ENCODE measurements at places on chromosomes 1 and 21.

DNA sequence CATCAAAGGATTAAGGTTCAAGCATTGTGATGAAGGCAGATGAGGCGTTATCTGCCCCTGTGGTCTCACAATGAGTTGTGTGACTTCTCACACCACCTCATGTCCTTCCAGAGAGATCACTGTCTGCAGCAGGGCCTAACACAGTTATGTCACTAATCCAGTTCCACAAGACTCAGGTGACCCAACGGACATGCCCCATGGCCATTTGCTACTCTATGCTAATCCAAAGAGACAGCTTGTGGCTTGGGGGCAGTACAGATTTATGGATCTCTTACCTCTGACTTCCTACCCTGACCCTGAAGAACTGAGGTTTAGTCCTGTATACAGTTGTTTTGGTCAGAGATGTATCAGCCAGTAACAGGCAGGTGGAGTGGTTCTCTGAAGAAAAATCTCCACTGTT, 147.1 kb downstream of the GLUL start:
- no peak for DNase-seq
- no peak overlapping the region for H3K27ac ChIP-seq
- H3K27me3 ChIP-seq, result no peaks in the 10 kb centered on the region
- no peak overlapping the region for H3K4me3 ChIP-seq
- no peaks in the 10 kb centered on the region for H3K4me1 ChIP-seq

DNA sequence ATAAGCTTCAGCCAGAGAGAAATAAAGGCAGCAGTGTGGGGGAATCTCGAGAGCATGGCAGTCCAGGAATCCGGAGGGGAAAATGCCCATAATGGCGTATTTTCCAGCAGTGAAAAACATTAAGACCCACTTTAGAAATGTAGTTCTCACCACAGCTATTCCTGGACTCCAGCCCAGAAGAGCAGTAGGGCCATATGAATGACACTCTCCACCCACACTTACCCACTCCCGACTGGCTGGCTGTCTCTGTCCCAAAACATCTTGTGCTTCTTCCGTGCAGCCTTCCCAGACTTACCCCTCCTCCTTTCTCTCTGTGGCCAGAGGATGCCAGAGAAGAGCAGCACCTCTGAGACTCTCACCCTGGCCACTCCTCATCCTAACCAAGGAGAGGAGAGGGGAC, 56.4 kb downstream of the TRABD2B start:
- H3K27me3 ChIP-seq, result no peaks in the 10 kb centered on the region
- no peaks in the 10 kb centered on the region for H3K4me1 ChIP-seq
- no peaks in the 10 kb centered on the region for H3K36me3 ChIP-seq

GRCh38 chr1:106926803-106927582, 129.5 kb upstream of the PRMT6 start:
- no peak overlapping the region for H3K27ac ChIP-seq
- H3K4me3 ChIP-seq, result no peak overlapping the region
- H3K27me3 ChIP-seq, result no peaks in the 10 kb centered on the region
- no peaks in the 10 kb centered on the region for H3K36me3 ChIP-seq
- H3K4me1 ChIP-seq, result 0 out of 2 replicates have a peak, but pooled peaks cover 3% of the 10 kb centered on the region

GRCh38 chr1:31299365-31299764, 2.5 kb downstream of the ZCCHC17 start:
- H3K36me3 ChIP-seq, result peaks cover 2% of the 10 kb centered on the region
- H3K27ac ChIP-seq, result no peak overlapping the region
- DNase-seq, result no peak
- no peaks in the 10 kb centered on the region for H3K27me3 ChIP-seq

DNA sequence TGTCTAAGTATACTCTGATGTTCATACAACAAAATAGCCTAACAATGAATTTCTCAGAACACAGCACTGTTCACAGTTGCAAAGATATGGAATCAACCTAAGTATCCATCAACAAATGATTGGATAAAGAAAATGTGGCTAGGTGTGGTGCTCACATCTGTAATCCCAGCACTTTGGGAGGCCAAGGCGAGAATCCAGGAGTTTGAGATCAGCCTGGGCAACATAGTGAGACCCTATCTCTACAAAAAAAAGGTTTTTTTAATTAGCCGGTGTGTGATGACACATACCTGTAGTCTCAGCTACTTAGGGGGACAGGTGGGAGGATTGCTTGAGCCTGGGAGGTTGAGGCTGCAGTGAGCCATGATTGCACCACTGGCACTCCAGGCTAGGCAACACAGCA, 10.7 kb downstream of the IFNAR2 start:
- H3K4me1 ChIP-seq, result no peaks in the 10 kb centered on the region
- no peak for DNase-seq
- no peak overlapping the region for H3K27ac ChIP-seq
- H3K36me3 ChIP-seq, result peaks cover 3% of the 10 kb centered on the region
- H3K4me3 ChIP-seq, result no peak overlapping the region

- no peak for DNase-seq
- H3K36me3 ChIP-seq, result no peaks in the 10 kb centered on the region
- no peak overlapping the region for H3K4me3 ChIP-seq
- no peak overlapping the region for H3K27ac ChIP-seq
These were observed 4.7 kb upstream of the SYNJ1 start for GRCh38 chr21:32732544-32732943.

DNA sequence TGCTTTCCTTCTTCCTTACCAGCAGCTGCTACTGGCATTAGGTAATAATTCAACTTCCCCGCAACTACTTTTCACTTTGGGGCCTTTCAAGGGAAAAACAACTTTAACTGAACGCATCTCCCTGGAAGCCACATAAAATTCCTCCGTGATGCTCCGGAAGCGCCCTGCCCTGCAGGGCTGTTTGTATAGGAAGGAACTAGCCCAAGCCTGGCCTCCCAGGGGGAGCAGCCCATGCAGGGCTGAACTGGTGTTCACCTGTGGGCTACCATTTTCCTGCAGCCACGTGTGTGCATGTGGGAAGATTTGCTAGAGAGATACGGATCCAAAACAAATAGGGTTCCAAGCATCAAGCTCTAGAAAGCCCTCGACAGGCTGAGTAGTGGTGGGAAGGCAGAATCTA, 14.4 kb downstream of the CLDN14 start:
- no peak for DNase-seq
- H3K36me3 ChIP-seq, result no peaks in the 10 kb centered on the region
- H3K27ac ChIP-seq, result no peak overlapping the region
- no peak overlapping the region for H3K4me3 ChIP-seq

GRCh38 chr1:27605796-27606707, 2.1 kb upstream of the AHDC1 start:
- no peak overlapping the region for H3K27ac ChIP-seq
- peaks cover 20% of the 10 kb centered on the region for H3K4me1 ChIP-seq
- H3K27me3 ChIP-seq, result no peaks in the 10 kb centered on the region

DNA sequence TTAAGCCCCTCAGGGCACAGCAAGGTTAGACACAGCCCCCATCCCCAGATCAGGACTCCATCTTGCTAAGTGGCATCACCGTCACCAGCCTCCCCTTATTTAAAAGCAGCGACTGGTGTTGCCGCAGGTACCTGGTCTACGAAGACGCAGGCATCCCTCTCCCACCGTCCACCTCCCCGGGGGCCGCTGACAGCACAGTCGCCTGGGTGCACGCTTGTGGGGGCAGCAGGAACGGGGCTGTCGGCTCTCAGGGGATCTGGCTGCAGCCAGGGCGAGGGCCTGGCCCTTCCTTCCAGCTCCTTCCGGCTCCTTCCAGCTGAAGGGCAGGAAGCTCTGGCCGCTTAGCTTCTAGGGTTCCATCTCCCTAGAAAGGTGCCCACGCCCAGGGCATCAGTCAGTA, 17.6 kb upstream of the CCDC27 start:
- peaks cover 17% of the 10 kb centered on the region for H3K4me1 ChIP-seq
- DNase-seq, result no peak
- no peak overlapping the region for H3K4me3 ChIP-seq
- H3K27me3 ChIP-seq, result no peaks in the 10 kb centered on the region
- H3K27ac ChIP-seq, result no peak overlapping the region

GRCh38 chr1:110021285-110021684, 13.1 kb upstream of the STRIP1 start:
- no peak overlapping the region for H3K4me3 ChIP-seq
- no peak overlapping the region for H3K27ac ChIP-seq
- DNase-seq, result no peak
- H3K36me3 ChIP-seq, result peaks cover 29% of the 10 kb centered on the region
- no peaks in the 10 kb centered on the region for H3K4me1 ChIP-seq
- H3K27me3 ChIP-seq, result no peaks in the 10 kb centered on the region

DNA sequence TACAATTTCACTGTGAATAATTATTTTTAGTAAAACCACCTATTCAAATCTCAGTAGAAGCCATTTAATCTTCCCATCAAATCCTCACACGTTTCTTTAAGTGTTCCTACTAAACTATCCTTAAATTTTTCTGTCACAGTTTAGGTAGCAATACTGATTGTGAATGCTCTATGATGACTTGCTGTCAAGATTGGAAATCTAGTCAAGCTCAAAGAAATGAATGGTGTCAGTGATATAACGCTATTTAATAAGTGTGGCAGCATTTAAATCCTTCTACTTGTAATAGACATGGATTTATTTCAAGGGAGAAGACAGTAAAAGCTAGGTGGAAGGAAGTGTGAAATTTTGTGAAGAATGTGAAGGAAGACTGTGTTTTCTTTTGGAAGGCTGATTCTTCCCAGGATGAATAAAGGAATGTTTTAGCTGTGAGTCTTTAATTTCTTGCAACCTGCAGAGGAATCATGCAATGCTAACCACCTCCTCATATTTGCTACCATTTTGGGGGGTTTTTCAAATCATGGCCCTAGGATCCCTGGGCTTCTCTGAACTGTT, 936.7 kb upstream of the NEGR1 start:
- no peak overlapping the region for H3K4me3 ChIP-seq
- DNase-seq, result no peak
- no peaks in the 10 kb centered on the region for H3K36me3 ChIP-seq
- no peaks in the 10 kb centered on the region for H3K27me3 ChIP-seq
- no peak overlapping the region for H3K27ac ChIP-seq

GRCh38 chr1:214615109-214615508, 12.1 kb downstream of the CENPF start:
- H3K27me3 ChIP-seq, result no peaks in the 10 kb centered on the region
- no peaks in the 10 kb centered on the region for H3K4me1 ChIP-seq
- H3K27ac ChIP-seq, result no peak overlapping the region
- no peak for DNase-seq

GRCh38 chr1:11321656-11322491, 48.9 kb downstream of the UBIAD1 start:
- no peaks in the 10 kb centered on the region for H3K27me3 ChIP-seq
- no peak for DNase-seq
- H3K27ac ChIP-seq, result no peak overlapping the region
- H3K4me3 ChIP-seq, result no peak overlapping the region
- H3K36me3 ChIP-seq, result no peaks in the 10 kb centered on the region
- H3K4me1 ChIP-seq, result no peaks in the 10 kb centered on the region

GRCh38 chr21:33902349-33902748, 13.3 kb downstream of the ATP5PO start:
- no peaks in the 10 kb centered on the region for H3K27me3 ChIP-seq
- peaks cover 38% of the 10 kb centered on the region for H3K36me3 ChIP-seq
- no peak for DNase-seq
- no peaks in the 10 kb centered on the region for H3K4me1 ChIP-seq
- H3K27ac ChIP-seq, result no peak overlapping the region

- H3K27ac ChIP-seq, result no peak overlapping the region
- H3K36me3 ChIP-seq, result no peaks in the 10 kb centered on the region
- DNase-seq, result no peak
- no peaks in the 10 kb centered on the region for H3K27me3 ChIP-seq
- H3K4me1 ChIP-seq, result no peaks in the 10 kb centered on the region
- H3K4me3 ChIP-seq, result no peak overlapping the region
These were observed 1646.5 kb downstream of the MRPL39 start for GRCh38 chr21:23960769-23961168.

- H3K4me3 ChIP-seq, result no peak overlapping the region
- no peaks in the 10 kb centered on the region for H3K4me1 ChIP-seq
- no peaks in the 10 kb centered on the region for H3K36me3 ChIP-seq
- DNase-seq, result no peak
These were observed 14.1 kb downstream of the DNASE2B start for GRCh38 chr1:84412316-84412942.

DNA sequence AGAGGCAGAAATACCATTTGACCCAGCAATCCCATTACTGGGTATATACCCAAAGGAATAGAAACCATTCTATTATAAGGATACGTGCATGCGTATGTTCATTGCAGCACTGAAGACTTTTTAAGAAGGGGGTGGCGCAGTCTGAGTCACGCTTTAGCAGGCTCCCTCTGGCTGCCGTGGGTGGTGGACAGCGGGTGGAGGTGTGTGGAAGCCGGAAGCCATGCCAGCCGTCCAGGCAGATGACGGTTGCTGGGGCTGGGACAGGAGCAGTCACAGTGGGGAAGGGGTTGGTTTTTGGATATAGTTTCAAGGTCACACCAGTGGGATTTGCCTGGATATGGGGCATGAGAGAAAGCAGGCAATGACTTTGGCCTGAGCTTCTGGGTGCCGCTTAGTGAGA, 270.5 kb downstream of the GRIK3 start:
- H3K27ac ChIP-seq, result no peak overlapping the region
- no peaks in the 10 kb centered on the region for H3K27me3 ChIP-seq
- no peak overlapping the region for H3K4me3 ChIP-seq
- H3K4me1 ChIP-seq, result peaks cover 14% of the 10 kb centered on the region

GRCh38 chr1:214420341-214420740, 131.1 kb downstream of the PTPN14 start:
- H3K36me3 ChIP-seq, result no peaks in the 10 kb centered on the region
- H3K4me3 ChIP-seq, result no peak overlapping the region
- H3K27ac ChIP-seq, result no peak overlapping the region
- no peak for DNase-seq

GRCh38 chr1:170555370-170555769, 23.4 kb downstream of the GORAB start:
- H3K36me3 ChIP-seq, result no peaks in the 10 kb centered on the region
- no peak overlapping the region for H3K27ac ChIP-seq
- H3K4me3 ChIP-seq, result no peak overlapping the region
- no peaks in the 10 kb centered on the region for H3K4me1 ChIP-seq
- no peak for DNase-seq

DNA sequence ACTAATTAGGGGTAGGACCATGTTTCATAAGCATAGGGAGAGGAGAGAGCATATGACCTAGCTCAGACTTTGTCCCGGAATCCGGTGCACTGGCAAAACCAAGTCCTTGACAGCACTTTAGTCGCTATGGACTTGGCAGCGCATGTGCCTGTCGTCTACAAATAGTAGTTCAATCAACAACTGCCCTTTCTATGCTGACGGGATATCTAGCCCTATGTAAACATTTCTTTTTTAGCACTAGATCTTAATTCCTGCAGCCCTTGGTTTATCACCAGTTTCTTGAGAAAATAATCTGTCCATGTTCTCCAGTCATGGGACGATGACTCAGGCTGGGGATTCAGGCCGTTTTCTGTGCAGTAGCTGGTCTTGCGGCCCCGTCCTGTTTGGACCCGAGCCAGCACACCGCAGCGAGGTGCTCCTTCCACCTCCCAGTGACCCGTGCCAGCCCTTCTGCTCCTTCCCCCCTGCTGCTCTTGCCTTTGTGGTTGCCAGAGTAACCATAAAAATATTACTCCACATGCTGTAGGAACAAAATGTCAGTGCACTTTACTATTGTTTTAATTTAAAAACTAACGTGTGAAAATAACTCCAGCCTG, 8.6 kb upstream of the MT1HL1 start:
- no peak overlapping the region for H3K27ac ChIP-seq
- H3K4me1 ChIP-seq, result peaks cover 22% of the 10 kb centered on the region
- H3K27me3 ChIP-seq, result no peaks in the 10 kb centered on the region

- no peaks in the 10 kb centered on the region for H3K27me3 ChIP-seq
- no peaks in the 10 kb centered on the region for H3K36me3 ChIP-seq
- H3K4me3 ChIP-seq, result peak overlapping the region; percentile 32
These were observed 69.9 kb upstream of the DR1 start for GRCh38 chr1:93275634-93276295.
